NCI-H1930 (cell line): ENCODE measurements at places on chromosomes 16 and 17.
A peak's percentile ranks its signal among the peaks of the same experiment; 100 is the strongest.

GRCh38 chr16:9695152-9695551 lies 487.1 kb downstream of the GRIN2A start:
- DNase-seq = no peak

GRCh38 chr17:30234964-30235363 lies 533 bp downstream of the SLC6A4 start:
- DNase-seq = no peak

GRCh38 chr16:86515413-86515776 lies 5.1 kb downstream of the FOXF1 start:
- DNase-seq = no peak

DNA sequence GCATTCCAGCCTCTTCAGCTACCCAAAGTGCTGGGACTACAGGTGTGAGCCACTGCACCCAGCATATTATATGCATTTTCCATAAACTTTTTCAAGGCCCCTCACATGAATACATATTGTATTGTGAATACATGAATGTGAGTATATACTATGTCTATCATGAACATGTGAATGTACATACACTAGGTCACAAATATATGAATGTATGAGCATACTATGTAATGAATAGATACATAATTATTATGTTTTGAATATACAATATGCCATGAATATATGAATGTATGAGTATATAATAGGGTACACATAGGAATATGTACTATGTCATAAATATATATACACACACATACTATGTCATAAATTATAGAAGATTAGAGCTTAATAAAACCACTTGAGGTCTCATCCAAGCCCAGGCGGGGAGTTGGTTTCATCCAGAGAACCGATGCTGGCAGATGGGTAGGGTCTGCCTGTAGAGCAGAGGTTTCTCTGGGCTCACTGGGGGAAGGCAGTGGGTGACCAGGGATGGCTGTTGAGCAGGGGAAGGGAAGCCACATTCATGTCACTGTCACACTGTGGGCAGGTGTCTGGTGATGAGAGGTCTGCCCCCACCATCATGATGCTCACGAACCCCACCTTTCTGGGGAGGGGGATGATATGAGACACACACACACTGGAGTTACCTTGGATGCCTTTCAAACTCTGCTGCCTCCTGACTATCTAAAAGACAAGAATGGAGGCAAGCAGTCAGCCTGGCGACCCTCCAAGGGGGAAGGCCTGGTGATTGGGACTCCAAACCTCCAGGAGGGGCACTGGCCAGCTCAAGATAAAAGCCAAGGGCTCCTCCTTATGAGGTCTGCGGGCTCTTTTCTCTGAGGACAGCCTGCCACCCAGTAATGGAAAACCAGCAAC lies 7.3 kb downstream of the C16orf95 start:
- DNase-seq = no peak

GRCh38 chr16:13344001-13344400 lies 442.6 kb downstream of the SHISA9 start:
- no peak for DNase-seq

DNA sequence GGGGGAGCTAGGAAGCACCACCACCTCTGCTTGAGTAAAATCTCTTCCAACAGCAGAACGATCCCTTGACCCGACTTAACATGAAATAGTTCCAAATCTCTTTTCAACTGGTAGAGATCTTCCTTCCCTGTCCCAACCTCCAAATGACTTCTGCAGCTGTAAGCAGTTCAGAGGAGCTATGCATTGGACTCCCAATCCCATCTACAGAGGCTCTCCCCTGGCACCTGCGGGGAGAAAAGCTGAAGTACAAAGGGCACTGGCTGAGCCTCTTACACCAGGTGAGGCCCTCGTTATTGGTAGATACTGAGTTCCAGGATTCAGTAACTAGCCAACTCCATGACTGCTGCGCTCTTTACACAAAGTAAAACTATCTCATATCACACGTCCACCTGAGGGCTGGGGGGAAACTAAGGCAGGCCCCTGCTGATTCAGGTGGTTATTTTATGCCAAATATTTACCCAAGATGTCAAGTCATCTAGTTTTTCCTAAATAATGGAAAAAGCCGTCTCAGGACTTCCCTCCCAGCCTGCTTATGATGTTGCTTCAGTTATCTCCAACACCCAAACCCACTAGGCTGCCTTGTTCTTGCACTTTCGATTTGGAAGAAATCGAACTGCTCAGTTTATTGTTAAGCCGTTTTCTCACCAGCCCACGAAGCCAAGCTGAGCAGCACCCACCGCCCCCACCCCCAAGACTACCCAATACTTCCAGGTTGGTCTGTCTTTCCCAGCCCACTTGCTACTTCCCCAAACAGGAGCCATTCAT lies 3.2 kb downstream of the ACTG1 start:
- DNase-seq = no peak

DNA sequence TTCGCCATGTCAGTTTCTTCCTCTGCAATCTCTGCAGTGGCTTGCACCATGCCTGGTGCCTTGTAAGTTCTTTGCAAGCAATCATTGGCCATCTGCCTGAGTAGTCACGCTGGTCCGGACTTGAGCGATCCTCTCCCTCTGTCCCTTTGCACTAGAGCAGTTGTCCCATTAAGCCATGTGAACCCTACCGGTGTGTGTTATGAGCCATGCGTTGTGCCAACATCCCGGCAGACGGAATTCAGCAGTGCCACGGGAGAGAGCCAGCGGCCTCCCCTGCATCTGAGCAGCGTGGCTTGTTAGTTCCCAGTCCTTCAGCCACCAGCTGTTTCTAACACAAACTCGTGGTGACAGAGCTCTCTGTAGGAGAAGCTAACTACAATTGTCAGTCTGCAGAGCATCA lies 275.1 kb upstream of the HSBP1 start:
- no peak for DNase-seq

DNA sequence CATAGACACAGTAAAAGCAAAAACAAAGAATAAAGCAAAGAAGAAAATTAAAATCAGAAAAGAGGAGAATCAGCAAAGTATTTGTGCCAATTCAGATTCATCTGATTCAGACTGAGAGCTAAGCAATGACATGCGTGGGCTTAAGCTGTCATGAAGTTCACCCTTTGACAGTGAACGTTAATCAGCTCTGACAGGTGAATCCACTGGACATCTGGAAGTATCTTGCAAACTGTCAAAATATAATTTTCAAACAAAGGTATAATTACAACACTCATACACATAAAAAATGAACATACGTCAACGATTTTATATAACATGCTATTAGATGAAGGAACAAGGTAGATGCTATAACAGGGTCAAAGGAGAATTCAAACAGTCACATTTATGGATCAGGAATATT lies 596.3 kb upstream of the SALL1 start:
- DNase-seq = no peak

- no peak for DNase-seq
Observed at GRCh38 chr16:86848821-86849220, 270.5 kb downstream of the FOXL1 start.

DNA sequence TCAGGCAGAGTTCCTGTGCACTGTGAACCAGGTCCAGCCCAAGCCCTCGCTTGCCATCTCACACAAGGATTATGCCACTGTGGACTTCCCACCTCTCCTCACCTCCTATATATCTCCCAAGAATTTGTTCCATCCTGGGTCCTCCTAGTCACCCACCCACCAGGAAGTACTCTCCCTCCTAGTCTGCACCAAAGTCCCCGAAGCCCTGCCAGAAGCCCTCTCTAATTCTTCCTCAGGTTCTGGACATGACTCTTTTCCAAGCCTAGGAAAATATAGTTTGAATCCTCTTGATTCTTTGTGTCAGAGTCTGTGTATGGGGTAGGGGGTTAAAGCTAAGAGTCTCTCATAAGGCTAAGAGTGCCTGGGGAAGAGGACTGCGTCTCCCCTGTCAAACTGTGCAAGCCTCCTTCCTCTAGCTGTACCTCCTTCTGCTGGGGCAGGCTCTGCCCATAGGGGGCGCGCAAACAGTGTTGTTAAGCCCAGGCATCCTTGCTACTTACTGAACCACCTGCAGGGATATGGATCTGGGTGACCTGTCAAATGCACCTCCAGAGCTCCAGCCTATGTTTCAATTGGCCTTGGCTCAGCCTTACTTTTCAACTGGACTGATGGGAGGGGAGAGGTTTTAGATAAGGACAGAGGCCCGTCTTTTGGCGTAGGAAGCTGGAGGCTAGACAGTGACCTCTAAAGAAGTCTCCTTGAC lies 16.6 kb upstream of the DLX4 start:
- peak; percentile 20 for DNase-seq

- no peak for DNase-seq
Observed at GRCh38 chr16:78942625-78943245, 657.8 kb downstream of the MAF start.

- no peak for DNase-seq
Observed at GRCh38 chr17:6867849-6868248, 36.3 kb upstream of the TEKT1 start.

- DNase-seq = no peak
Observed at GRCh38 chr17:63514477-63514876, 8.7 kb upstream of the KCNH6 start.

DNA sequence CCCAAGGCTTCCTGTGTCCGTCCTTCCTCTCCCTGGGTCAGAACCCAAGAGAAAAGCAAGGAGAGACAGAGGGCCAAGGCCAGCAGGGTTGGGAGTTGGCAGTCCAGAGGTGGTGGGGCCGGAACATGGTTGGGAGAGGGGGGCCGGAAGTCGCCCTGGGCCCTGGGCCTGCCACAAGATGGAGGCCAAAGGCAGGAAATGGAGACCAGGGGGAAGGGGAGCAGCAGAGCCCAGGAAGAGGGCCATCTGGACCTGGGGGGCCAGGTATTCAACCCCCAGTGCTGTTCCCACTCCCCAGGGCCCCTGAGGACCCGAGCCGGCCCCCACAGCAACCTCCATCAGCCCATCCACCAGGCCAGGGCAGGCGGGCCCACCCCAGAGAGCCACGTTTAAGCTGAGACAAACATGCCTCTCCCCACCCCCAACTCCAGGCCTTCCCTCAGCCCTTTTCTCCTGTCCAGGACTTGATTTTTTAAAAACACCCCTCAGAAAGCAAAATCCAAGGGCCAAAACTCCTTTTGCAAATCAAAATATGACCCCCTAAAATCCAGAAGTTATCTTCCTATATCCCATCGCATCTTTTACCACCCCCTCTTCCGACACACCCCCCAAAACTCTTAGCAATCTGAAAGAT lies 4.4 kb upstream of the BCL6B start:
- no peak for DNase-seq

DNA sequence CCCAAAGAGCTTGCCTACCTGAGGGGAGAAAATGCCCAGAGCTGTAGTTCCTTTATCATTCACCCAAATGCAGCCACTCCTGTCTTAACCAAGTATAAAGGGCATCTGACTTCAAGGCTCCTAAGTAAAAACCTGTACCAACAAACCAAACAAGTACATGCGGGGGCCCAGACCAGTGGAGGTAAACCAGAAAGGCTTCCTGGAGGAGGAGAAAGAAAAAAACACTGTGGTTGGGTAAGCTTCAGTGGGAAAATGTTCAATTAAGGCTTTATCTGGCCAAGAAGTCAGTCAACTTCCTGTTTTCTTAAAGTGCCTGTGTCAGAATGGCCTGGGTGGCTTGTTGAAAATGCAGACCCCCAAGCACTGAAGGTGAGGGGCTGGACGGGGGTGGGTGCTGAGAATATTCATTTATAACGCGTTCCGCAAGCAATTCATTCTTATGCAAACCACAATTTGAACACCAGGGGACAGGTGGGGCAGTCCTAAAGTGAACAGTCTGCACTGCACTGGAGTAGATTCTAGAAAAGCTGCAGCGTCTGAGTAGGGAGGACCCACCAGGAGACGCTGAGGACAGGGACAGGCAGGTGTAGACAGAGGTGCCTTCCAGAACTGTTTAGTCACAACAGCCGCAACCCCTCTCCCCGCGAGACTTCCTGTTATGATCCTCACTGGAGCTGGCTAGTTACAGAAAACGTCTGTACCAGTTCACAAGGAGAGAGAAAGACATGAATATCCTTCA lies 467.1 kb downstream of the SOX9 start:
- DNase-seq = no peak

DNA sequence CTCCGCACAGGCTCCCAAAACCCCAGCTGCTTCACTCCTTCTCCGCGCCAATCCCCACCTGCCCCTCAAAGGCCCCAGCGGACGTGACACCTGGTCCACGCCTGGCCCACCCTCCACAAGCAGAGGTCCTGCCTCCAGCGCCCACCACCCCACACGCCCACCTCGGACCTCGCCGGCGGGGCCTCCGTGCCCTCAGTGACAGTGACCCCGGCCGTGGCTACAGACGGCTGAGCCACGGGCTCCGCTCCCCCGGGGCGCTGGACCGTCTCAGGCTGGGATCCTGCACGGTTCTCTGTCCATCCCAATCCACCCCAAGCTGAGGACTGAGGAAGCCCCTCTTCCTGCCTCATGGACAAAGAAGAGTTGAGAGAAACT lies 25.1 kb downstream of the PIEZO1 start:
- DNase-seq = no peak

DNA sequence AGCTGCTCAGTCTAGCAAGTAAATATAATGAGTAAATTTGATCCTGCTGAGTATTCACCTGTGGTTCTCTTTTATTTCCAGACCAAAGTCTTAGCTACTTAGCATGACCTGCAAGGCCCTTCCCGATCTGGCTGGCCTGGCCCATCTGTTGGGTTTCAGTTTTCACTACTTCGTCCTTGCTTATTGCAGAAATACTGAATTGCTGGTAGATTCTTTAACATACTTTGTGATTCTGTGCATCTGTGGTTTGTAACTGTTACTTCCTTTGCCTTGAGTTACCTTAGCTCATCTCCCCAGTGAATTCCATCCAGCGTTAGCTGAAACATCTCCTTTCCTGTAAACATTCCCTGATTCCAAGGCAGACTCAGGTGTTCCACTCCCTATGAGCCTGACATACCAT lies 131.1 kb downstream of the PHKB start:
- no peak for DNase-seq

DNA sequence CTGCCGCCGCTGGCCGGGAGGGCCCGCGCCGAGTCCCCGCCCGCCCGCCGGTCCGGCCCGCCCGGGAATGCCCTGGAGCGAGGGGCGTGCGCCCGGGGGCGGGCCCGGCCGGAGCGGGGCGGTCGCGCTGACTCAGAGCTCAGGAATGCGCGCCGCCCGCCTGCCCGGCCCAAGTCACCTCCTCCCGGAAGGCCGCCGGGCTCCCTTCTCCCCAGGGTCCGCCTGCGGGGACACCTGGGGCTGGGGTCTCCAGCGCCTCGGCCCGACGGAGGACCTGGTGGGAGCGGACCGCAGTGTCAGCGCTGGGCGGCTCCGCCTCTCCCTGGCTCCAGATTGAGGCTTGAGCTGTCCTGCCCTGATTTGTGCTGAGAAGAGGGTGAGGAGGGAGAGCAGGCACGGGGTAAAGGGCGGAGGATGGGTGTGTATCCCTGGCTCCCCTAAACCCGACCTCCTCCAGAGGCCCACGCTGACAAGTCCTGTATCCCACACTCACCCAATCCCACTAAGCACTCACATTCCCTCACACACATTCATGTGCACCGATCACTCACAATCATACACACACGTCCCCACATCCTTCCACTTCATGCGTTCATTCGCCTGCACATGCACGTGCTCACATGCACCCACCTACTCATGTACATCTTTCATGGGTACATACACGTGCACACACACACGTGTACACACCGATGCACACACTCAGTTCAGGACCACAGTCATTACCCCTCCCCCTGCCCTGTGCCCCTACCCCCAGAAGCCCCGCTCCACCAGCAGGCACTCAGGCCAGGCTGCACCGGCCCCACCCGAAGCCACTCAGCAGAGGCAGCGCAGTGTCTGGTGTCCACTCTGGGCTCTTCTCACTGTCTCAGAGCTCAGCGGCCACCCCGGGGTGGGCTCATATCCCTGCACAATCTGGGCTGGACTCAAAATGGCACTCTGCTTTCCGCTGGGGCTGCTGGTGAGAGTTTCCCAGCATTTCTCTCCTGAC lies at the start of gene RHBDF1:
Gene RHBDF1, minus strand, starts transcription at position 71 of the 988 bp plus-strand sequence. CDS start 7,616 bp downstream, outside the sequence.
- DNase-seq = no peak

- peak; percentile 71 for DNase-seq
Observed at GRCh38 chr17:74852237-74853047, 7.2 kb downstream of the GRIN2C start.

- DNase-seq = no peak
Observed at GRCh38 chr16:50614955-50615724, 66.0 kb downstream of the SNX20 start.
